ENCODE measurements at places on chromosomes 1 and 21.
A peak's percentile ranks its signal among the peaks of the same experiment; 100 is the strongest.

GRCh38 chr1:42146626-42147320 is 6.4 kb upstream of the GUCA2B start:
- DNase-seq: peak; percentile 11

DNA sequence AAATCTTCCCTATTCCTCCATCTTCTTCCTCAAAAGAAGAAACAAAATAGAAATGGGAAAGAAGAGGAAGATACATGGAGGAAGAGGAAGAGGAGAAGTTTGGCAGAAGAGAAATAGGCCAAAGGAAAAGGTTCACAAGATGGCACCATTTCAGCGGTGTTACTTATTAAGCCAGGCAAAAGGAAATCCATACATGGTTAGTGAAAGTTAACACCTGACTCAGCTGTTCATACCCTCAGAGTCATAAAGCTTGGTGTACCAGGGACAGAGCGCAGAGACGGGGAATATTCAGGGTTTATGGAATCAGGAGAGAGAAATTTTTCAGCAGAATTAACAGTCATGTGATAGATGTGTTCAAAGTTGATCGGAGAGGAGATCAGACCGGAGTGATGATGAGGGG is 70.6 kb downstream of the COQ8A start:
- no peak for DNase-seq

DNA sequence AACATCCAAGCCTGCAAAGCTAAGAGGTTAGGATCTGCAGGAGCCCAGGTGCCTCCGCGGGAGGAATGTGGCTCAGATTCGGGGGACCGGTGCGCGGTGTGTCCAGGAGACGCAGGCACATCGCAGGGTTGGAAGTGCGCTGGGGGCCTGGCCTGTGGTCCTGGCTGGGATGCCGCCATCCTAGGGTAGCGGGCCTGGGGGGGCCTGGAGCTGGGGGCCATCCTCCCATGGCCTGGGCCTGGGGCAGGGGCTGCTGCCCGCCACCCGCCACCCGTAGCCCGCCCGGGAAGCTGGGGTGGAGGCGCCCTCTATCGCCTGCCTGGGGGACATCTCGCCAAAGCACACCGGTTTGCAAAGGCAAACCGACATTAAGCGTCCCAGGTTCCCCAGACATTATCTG is 170.6 kb upstream of the ARHGEF16 start:
- DNase-seq: no peak

- DNase-seq: no peak
Measured at GRCh38 chr1:180611016-180611930, 20.5 kb upstream of the XPR1 start.

GRCh38 chr1:223674119-223674890 is 8.8 kb upstream of the CAPN8 start:
- no peak for DNase-seq

DNA sequence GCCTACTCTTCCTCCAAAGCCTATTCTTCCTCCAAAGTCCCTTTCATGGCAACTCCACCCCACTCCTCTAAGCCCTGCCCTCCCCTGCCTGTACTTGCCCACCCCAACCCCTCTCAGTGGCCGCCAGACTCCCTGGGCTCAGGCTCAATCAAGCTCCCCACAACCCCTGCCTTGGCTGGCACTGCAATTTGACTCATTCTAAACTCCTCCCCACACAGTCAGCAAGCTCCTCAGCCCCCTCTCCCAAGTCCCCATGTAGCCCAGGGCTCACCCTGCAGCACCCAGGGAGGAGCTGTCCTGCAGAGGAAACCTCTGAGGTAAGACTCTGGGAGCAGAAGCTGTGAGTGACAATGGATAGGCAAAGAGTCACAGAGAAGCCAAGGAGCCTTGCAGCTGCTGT is 3.6 kb upstream of the VSIG8 start:
- DNase-seq: no peak

GRCh38 chr1:69791311-69791710 is 223.6 kb downstream of the LRRC7 start:
- no peak for DNase-seq

GRCh38 chr21:35663856-35664606 is 396.3 kb downstream of the SETD4 start:
- no peak for DNase-seq

DNA sequence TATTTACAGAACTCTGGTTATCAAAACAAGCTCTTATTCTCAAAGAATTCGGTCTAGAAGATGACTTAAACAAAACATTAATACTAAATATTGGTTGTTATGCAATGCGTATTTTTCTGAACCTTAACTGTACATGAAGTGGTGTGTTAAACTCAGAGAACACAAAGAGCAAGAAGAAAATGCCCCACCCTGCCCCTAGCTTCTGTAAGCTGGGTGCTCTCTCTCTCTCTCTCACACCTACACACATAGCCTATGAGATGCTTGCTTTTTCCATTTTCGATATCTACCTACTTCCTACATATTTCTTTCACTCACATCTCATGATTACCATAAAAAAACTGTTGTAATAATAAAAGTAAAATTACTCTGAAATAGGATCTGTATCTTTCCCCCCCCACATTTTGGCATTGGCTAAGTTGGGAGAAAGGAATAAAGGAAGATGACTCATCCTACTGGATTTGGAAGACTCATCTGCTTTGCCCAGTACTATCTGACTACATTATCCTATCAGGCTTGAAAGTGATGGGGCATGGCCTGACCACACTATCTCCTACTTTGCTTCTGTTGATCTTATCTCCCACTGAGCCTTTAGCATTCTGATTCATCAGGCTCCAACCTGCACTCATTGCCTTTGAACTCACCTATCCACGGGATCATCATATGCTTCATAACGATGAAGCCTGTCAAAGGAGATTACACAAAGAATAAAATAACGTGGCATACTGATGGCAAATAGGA is 2.9 kb downstream of the CRYZ start:
- no peak for DNase-seq

- no peak for DNase-seq
Measured at GRCh38 chr21:37292941-37293340, 25.8 kb upstream of the VPS26C start.

- no peak for DNase-seq
Measured at GRCh38 chr1:43048601-43049011, 89.9 kb upstream of the SLC2A1 start.

DNA sequence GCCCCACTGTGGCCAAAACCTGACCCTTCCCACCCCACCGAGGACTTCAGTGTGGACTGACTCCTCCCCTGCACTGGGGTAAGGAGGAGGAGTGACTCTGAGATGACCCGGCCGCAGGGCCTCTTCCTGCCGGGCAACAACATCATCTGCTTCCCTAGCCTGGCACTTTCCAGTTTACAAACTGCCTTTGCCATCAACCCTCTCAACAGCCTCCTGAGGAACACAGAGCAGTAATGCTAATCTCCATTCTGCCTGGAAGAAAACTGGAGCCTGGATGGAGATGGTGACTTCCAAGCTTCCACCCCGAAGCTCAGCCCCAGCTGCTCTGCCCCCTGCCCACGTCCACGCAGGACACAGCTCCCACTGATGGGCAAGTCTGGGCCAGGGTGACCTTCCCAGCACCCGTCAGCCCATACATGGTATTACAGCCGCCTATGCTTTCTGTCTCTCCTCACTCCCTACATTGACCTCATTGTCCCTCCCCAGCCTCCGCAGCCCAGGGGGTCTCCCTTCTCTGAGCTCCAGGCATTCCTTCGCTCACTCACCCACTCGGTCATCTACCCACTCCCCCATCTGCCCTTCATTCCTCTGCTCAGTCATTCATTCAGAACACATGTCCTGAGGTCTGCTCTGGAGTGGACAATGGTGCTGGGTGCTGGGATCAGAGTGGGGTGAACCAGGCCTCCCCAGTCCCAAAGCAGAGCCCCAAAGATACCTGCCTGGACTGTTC is 34.2 kb downstream of the RAP1GAP start:
- no peak for DNase-seq

DNA sequence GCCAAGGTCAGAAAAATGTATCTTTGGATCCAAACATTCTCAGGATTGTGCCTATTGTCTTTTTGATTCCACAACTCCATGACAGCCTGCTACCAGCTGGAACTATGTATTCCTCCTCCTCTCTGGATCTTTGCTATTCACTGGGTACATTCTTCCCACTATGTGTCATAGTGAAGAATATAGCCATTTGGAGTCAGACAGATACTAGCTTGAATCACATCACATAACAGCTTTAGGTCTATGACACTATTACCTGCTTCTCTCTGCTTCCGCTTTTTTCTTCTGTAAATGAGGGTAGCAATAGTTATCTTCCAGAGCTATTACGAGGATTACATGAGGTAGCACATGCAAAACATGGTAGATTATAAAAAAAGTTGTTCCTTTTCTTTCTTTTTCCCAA is 5.4 kb upstream of the EXO1 start:
- no peak for DNase-seq

DNA sequence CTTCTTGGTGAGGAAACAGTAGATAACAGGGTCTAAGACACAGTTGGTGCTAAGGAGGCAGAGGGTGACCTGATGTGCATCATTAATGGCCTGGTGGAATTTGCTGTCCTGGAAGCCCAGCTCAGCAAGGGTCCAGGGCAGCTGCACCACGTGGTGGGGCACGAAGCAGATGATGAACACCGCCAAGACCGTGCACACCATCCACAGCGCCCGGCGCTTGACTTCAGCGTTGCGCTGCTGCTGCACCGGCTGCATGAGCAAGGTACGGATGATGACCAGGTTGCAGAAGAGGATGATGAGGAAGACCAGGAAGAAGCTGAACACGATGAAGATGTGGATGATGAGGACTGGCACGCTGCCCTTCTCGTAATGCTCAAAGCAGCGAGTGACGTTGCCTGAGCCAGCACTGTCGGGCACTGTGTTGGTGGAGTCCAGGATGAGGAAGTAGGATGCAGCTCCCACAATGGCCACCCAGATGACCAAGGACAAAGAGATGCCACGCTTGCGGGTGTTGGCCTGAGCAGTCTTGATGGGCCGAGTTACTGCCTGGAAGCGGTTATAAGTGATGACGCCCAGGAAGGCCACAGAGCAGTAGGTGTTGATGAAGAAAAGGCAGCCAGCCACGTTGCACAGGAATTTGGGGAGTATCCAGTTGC is 26.2 kb downstream of the PTAFR start:
- DNase-seq: no peak

GRCh38 chr1:242243472-242243871 is 244.6 kb upstream of the MAP1LC3C start:
- DNase-seq: no peak

GRCh38 chr1:11462224-11462923 is 16.6 kb upstream of the DISP3 start:
- DNase-seq: no peak

DNA sequence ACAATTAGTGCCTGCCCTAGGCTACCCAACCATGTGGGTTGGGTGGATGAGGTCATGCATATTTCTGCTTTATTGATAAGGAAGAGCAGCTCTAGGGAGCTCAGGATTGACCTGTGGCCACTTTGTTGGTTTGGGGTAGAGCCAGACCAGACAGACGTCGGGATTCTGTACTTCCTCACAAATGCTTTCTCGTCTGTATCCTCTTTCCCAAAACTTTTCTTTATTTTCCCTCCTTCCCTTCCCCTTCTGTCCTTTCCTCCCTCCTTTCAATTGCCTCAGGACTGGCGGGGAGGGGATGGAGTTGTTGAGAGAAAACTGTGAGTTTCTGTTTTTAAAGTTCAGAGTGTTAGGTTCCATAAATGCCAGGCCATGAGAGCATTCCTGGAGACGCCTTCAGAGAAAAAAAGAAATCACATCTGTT is 68.0 kb downstream of the UCK2 start:
- DNase-seq: no peak

- no peak for DNase-seq
Measured at GRCh38 chr1:160821627-160822026, 25.7 kb downstream of the LY9 start.

GRCh38 chr1:180160357-180160756 is 5.7 kb downstream of the QSOX1 start:
- DNase-seq: no peak

DNA sequence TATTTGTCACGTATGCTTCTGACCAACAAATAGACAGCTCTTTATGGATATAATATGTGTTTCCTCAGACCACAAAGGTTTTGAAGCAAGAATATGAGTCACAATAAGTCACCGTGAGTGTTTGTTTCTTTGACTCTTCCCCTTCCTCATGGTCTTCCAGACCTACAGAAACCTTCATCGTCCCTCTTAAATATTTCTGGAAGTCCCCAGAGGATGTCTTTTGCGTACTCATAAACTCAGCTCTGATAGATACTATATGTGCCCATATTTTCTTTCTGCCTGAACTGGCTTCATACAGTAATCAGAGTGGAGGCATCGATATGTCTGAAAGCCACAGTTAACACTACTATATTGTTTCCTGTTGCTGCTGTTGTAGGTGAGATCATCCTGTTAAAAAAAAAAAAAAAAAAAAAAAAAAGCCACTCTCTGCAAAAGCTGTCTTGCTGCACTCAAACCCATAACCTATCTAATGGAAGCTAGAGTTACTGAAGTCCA is 38.4 kb downstream of the ADAMTS1 start:
- no peak for DNase-seq

- DNase-seq: peak; percentile 43
Measured at GRCh38 chr1:65001231-65001792, 35.0 kb upstream of the JAK1 start.

GRCh38 chr1:10160907-10161490 is 49.4 kb upstream of the KIF1B start:
- no peak for DNase-seq

DNA sequence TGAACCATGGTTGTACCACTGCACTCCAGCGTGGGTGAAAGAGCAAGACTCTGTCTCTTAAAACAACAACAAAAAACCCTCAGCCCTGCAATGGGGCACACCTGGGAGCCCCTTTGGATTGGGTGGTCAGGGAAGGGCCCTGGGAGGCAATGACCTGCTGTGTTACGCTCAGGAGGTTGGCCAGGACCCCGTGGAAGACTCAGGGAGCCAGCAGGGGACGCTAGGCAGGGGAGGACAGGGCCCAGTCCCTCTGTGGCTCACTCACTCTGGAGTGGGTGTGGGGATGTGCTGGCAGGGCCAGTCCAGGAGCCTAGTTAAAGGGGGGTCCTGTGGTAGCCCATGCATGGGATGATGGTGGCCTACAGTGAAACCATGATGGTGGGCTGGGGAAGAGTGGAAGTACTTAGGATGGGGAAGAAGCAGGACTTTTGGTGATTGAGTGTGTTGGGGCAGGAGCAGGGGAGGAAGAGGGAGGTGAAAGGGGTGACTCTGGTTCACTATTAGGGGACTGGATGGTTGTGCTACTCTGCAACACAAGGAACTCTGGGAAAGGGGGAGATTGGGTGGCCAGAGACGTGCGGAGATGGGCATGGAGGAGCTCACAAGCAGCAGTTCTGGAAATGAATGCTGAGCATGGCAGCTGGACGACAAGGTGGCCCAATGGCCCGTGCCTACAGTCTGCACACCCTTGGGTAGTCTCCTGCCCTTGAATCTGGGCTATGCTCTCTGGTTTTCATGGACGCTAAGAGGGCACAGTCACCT is 56.3 kb upstream of the FAM20B start:
- DNase-seq: no peak

DNA sequence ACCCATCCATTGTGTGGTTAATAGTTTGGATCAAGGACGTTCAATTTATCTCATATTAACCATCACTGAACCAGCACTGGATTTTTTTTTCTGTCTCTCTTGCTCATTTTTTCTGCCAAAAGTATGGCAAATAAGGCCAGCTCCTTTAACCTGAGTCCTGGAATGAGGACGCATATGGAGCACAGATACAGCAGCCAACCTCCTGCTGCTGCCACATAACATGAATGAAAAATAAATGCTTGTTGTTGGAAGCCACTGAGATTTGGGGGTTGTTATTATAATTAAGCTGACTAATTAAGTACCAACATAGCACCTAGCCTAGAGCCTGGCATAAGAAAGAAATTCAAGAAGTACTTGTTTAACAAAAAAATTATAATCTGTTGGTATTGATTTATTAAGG is 335.3 kb upstream of the DUSP10 start:
- no peak for DNase-seq

GRCh38 chr1:95547005-95547404 is 313.0 kb downstream of the RWDD3 start:
- no peak for DNase-seq
